ENCODE measurements at places on chromosomes 6 and 20. TPM values are rescaled to one million over a fixed set of nuclear protein-coding genes. Genes with fewer than 3 reads are reported as not detected.

The OGFRL1 gene
- 7.2 TPM for total RNA-seq

The ABRACL gene
- 33.6 TPM for total RNA-seq

The KHDC3L gene
- not detected for total RNA-seq

The SKIC2 gene
- 63.8 TPM for total RNA-seq

The FANCE gene
- total RNA-seq: 12.6 TPM

The GSTA4 gene
- total RNA-seq: 12.8 TPM

The EYA4 gene
- 34.6 TPM for total RNA-seq

The ZKSCAN8 gene
- 12.7 TPM for total RNA-seq

The SEL1L2 gene
- total RNA-seq: not detected

The PARD6B gene
- 2.4 TPM for total RNA-seq

The FGD2 gene
- not detected for total RNA-seq

The BNIP5 gene
- total RNA-seq: not detected

The CLVS2 gene
- total RNA-seq: 0.60 TPM

The NKX2-2 gene
- total RNA-seq: 0.41 TPM

The STMND1 gene
- total RNA-seq: not detected

The SLC9A8 gene
- total RNA-seq: 16.9 TPM

The CAP2 gene
- total RNA-seq: 4.5 TPM

The CPNE5 gene
- total RNA-seq: 0.26 TPM

The ASIP gene
- total RNA-seq: not detected

The ESR1 gene
- not detected for total RNA-seq

The PLCB4 gene
- total RNA-seq: 7.5 TPM

The FAXC gene
- 2.8 TPM for total RNA-seq

The HCK gene
- total RNA-seq: not detected

The FAM209B gene
- 1.1 TPM for total RNA-seq

The SAMD10 gene
- 1.9 TPM for total RNA-seq

The ULBP2 gene
- total RNA-seq: 5.6 TPM

The DEFB124 gene
- total RNA-seq: not detected

The RAET1E gene
- 1.3 TPM for total RNA-seq

The C6orf163 gene
- 0.82 TPM for total RNA-seq

Data from A375 (cell line).